ENCODE measurements at places on chromosomes 4 and X.

DNA sequence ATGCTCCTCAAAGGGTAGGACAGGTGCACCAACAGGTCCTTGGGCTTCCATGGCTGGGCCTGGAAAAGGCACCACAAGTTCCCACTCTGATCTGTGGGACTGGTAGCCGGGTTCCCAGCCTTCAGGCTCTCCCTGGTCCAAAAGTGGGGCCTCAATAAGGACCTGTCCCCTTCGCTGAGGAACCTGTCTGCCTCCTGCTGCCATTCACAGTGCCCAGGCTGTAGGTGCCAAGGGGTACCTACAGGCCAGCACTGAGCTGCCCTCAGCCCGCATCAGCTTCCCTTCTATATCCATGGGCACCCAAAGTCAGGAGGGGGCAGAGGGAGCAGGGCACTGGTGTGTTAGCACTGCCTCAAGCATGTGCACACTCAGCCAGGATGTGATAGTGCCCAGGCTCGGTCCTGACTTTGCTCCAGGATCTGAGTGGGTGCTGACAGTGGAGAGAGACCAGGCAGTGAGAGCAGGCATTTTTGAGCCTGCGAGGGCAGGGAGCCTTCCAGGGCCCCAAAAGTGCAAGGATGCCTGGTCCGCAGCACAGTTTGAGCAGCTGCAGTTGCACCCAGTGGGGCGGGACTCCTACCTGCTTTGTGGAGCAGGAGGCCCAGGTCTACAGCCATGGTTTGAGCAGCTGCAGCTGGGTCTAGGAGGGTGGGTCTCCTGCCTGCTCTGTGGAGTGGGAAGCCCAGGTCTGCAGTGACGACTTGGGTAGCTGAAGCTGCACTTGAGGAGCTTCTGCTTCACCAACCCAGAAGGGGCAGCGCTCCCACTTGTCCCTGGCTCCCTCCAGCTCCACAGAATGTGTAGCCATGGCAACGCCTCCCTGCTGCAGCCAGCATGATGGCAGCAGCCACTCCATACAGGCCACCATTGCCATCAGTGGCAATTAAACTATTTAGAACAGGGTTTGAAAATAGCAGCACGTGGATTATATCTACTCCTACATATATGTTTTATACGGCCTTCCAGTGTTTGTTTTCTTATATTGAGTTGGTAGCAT lies 376.4 kb downstream of the KCTD8 start:
- no peak for DNase-seq

DNA sequence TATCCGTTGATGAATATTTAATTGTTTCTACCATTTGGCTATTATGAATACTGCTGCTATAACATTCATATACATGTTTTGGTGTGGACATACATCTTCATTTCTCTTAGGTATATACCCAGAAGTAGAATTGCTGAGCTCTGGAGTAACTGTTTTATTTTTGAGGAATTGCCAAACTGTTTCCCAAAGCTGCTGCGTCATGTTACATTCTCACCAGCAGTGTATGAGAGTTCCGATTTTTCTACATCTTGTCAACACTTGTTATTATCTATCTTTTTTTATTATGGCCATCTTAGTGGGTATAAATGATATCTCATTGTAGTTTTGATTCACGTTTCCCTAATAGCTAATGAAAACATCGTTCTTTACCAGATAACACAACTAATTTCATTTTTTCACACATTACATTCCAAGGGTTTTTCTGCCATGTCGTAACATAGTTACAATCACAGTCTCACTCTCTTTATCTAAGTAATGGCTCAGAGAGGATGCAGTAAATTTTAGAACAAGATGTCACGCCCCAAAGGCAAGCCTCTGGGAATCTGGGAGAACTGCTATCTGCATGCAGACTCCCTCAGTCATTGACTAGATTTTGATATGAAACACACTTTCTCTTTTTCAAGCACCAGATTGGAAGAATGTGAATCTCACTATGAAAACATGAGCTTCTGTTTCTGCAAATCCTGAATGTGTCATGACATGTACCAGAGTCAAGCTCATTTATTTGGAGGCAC lies 10.3 kb downstream of the ARHGAP6 start:
- no peak for DNase-seq

DNA sequence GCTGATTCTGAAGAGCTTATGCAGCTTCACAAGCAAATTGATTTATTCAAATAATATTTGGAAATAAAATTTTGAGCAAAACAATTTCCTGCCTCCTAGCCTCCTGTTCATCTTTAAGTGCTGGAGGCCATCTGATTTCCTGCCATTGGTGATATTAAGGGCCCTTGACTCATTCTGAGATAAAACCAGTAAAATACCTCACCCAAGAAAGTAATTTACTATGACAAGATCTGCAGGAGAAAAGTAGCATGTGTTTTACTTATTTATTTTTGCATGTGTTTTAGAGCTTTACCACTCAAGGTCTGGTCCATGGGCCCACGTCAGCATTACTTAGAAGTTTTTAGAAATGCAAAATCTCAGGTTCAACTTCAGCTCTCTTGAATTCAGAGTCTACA lies 67.7 kb downstream of the DCLK2 start:
- DNase-seq, result no peak

GRCh38 chr4:111283066-111283677 lies 660.3 kb upstream of the PITX2 start:
- DNase-seq, result peak; percentile 45

GRCh38 chr4:117771647-117772337 lies 262.5 kb upstream of the NDST3 start:
- DNase-seq, result peak; percentile 2

GRCh38 chr4:76253511-76253910 lies 2.0 kb downstream of the FAM47E start:
- no peak for DNase-seq

DNA sequence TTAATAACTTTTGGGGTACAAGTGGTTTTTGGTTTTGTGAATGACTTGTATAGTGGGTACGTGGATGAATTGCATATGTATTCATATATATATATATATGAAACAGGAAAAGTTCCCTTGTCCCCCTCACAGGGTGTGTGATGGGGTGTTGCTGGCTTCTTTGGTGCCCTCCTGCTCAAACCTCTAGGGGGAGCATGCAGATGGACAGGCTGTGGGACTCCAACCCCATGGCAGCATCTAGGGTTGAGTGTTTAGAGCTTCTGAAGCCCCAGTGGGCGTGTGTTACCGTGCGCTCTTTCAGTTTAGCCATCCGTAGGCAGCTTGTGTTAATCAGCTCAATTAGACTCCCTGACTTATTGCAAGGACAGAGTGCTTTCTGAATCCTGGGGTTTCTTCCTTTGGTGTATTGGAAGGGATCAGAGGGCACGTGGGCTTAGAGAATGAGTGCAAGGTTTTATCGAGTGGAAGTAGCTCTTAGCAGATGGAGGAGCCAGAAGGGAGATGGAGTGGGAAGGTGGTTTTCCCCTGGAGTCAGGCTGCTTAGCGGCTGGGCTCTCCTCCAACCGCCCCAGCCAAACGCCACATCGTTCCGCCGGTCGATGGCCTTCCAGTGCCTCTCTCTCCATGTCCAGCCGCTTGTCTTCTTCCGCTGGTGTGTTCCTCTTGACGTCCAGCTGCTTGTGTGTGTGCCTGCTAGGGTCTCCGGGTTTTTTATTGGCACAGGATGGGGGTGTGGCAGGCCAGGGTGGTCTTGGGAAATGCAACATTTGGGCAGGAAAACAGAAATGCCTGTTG lies 674.4 kb upstream of the LCORL start:
- no peak for DNase-seq

DNA sequence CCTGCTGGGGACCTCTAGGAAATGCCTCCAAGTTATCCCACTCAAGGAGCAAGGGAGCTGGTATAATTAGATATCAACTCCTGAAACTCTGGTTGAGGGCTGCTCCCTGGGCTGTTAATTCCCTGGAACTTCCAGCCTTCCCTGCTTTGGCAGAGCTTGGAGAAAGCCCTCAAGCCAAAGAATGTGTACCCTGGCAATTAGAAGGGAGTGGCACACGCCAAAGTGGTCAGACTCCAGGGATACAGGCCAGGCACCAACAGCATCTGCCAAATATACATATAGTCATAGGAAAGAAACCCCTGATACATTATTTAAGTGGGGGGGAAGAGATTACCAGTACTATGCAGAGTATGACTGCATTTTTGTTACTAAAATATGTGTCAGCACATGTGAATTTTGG lies 616.8 kb downstream of the BCOR start:
- no peak for DNase-seq

DNA sequence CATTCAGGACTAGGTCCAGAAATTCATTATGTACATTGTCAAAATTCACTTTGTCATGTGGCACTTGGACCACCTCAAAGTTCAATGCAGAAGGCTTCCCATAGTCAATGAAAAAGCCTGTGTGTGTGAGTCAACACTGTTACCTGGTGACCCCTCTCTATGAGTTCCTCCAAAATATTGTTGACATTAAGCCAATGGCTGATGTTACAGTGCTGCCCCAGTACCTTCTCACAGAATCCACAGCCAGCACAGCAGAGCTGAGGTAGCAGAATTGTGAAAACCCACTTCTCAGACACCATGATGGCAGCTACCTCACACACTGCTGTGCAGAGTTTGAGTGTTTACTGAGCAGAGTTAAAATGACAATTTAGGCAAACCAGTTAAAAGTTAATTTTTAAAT lies 22.4 kb upstream of the UGT2B4 start:
- DNase-seq, result peak; percentile 78

DNA sequence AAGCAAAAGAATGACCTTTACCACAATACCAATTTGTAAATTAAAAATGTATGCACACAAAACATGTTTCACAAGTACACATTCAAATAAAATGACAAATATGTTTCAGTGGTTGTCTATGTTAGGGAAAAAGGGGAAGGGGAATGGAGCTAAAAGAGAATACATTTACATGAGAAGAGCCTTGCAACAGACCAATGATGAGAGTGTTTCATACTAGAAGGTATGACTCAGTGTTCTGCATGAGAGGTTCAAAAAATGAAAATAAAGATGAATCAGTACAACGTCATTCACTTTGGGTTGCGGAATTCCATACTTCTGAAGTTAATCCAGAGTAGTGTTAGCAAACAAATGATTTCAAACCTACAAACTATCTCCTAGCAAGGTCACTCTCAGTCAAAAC lies 51.7 kb downstream of the RPGR start:
- DNase-seq, result peak; percentile 91

DNA sequence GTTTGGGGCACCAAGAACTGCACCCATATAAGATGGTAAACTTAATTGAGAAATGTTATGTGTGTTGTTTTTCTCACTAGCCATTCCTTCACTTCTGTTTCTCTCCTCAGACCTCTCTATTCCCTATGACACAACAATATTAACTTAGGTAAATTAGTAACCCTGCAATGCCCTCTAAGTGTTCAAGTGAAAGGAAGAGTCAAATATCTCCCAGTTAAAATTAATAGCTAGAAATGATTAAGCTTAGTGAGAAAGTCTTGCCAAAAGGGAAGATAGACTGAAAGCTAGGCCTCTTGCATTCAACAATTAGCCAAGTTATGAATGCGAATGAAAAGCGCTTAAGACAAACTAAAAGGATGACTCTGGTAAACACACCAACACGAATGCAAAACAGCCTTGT lies 132.9 kb upstream of the KLF8 start:
- peak; percentile 71 for DNase-seq

DNA sequence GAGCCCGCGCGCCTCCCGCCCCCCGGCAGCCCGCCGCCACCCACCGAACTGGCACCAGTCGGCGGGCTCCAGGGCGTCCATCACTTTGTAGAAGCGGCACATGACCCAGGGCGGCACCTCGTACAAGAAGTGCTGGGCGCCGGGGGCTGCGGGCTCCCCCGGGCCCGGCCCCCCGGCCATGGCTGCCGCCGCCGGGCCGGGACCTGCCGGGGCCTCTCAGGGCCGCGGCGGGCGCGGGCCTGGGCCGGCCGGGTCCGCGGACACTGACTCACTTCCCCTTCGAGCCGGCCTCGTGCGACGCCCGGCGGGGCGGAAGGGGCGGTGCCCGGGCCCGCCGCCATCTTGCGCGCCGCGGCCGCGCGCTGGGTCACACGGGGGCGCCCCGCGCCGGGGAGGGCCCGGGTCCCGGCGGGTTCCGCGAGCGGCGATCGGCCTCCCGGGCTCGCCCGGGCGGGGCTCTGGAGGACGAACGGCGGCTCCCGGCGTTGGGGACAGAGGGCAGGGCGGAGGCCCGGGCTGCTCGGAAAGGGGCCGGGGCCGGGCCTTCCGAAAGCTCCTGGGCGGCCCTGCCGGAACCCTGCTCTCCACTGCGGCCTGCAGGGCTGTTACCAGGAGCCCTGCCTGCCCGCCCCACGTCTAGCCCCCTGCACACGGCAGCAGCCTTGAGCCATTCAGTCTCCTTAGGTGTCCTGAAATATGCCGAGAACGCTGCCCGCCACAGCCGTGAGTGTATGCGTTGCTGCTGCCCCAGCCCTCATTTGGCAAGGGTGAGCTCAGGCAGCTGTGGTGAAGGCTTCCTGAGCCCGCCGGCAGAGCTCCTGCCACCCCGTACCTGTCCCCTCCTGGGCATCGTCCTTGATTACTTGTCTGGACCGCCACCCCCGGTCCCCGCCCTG lies at the start of gene IRAK1:
Gene IRAK1 (minus strand): TSS at position 270 of the 896 bp plus-strand sequence. CDS start 90 bp downstream, at position 180.
- DNase-seq, result no peak

GRCh38 chrX:154654925-154655324 lies 1.5 kb upstream of the CTAG2 start:
- DNase-seq, result no peak

DNA sequence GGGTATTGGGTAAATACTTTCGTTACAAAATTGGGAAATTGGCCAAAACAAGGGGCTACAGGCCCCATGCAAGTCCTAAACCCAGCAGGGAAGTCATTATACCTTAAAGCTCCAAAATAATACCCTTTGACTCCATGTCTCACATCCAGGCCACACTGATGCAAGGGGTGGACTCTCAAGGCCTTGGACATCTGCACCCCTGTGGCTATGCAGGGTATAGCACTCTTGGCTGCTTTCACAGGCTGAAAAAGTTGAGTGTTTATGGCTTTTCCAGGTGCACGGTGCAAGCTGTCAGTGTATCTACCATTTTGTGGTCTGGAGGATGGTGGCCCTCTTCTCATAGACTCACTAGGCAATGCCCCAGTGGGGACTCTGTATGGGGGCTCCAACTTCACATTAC lies 326.5 kb downstream of the TEX13C start:
- DNase-seq, result no peak

GRCh38 chr4:23162275-23162674 lies 469.5 kb downstream of the GBA3 start:
- DNase-seq, result no peak

DNA sequence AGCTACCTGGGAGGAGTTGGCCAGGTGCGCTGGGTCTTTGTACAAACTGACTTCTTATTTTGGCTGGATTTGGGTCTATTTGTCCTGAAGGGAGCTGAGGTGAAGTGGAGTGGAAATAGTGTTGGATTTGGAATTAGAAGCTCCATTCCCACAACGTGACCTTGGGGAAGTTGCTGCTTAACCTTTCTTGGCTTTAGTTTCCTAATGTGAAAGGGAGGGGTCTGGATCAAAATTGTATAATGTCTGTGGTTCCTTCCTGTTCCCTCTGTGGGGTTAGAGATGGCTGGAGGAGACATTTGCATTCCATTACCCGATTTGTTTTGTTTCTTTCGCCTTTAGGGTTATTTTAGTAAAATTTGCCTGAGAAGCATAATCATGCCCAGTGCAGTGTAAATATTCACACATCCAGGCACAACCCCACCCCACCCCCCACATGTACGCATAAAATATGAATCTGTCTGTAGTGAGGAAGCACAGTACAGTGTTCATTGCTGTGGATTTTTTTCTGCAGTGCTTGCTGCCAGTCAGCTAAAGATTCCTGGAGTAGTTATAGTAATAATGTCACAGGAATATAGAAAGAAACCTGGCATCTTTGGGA lies 21.5 kb downstream of the JADE1 start:
- no peak for DNase-seq

GRCh38 chr4:78669453-78669852 lies 106.7 kb upstream of the BMP2K start:
- no peak for DNase-seq

- no peak for DNase-seq
Measured at GRCh38 chrX:154749856-154750255, 1.0 kb downstream of the GAB3 start.
